AG08396 (cell line): ENCODE measurements at places on chromosomes 16 and 17.

DNA sequence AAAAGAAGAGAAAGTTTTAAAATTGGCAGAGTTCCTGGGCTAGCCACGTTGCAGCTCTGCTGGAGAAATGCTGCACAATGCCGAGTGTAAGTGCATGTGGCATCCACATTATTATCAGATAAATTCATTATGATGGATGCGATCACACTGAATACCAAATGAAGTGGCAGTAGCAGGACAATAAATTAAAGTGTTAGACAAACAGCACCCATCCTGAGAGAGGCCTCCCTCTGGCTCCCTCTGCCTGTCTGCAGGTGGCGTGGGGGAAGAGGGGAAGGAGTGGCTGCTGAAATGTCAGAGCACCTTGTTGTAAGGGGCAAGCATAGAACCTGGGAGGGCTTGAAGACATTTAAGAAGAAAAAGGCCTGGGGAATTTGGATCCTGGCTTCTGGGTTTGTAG lies 324.1 kb downstream of the HAPSTR1 start:
- DNase-seq, result no peak

GRCh38 chr17:75352079-75352569 lies 53.4 kb downstream of the GRB2 start:
- no peak for DNase-seq

DNA sequence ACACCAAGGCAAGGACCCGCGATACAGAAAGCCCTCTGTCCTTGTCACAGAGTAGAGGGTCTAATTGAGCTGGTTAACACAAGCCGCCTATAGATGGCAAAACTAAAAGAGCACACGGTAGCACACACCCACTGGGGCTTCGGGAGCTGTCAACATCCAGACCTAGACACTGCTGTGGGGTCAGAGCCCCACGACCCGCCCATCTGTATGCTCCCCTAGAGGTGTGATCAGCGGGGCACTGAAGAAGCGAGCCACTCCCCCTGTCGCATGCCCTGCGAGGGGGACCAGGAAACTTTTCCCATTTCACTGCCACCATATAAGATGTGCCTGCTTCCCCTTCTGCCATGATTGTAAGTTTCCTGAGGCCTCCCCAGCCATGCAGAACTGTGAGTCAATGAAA lies 1255.8 kb upstream of the CDH8 start:
- no peak for DNase-seq

DNA sequence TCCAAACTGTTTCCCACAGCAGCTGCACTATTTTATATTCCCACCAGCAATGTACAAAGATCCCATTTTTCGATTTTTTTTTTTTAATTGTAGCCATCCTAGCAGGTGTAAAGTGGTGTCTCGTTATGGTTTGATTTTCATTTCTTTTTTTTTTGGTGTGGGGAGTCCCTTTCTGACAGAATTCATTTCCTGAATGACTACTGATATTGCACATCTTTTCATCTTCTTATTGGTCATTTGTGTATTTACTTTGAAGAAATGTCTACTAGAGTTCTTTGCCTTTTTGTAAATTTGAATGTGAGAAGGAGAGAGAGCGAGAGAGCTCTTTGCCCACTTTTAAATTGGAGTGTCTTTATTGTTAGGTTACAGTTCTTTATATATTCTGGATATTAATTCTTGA lies 14.0 kb downstream of the CYB5B start:
- no peak for DNase-seq

GRCh38 chr16:50259334-50260205 lies 6.8 kb upstream of the ADCY7 start:
- no peak for DNase-seq

DNA sequence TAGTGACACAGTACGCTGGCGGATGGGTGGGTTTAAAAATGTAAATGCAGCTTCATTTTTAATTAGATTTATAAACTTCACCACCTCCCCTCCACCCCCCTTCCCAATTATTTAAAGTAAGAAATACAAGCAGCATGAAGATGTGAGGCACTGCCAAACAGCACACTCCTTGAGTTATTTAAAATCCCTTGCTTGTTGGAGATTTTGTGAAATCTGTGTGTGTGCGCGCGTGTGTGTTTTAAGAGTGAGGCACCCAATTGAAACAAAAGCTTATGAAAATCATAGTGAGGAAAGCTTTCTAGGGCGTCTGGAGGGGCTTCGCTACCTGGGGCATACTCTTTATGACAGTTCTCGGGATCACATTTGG lies 219.6 kb upstream of the IRX3 start:
- no peak for DNase-seq

GRCh38 chr17:72158895-72159885 lies 38.4 kb downstream of the SOX9 start:
- no peak for DNase-seq

DNA sequence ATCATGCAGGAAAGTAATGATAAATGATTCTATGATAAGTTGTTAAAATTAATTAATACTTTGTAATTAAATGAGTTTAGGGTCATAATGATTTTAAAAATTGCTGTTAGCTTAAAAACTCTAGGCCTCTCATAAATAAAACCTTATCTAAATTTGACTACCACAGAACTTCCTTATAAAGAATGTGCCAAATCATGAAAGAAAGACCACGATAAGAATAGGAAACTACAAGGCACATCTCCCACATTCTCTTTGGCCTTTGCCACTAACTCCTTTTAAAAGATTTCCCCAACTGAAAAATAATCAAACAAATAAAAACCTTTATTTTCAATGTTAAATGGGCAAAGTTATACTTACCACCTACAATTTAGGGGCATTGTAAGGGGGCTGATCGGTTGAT lies 164.6 kb upstream of the C17orf78 start:
- DNase-seq, result no peak

- DNase-seq, result no peak
Measured at GRCh38 chr17:64024215-64024654, 3.8 kb upstream of the ICAM2 start.

DNA sequence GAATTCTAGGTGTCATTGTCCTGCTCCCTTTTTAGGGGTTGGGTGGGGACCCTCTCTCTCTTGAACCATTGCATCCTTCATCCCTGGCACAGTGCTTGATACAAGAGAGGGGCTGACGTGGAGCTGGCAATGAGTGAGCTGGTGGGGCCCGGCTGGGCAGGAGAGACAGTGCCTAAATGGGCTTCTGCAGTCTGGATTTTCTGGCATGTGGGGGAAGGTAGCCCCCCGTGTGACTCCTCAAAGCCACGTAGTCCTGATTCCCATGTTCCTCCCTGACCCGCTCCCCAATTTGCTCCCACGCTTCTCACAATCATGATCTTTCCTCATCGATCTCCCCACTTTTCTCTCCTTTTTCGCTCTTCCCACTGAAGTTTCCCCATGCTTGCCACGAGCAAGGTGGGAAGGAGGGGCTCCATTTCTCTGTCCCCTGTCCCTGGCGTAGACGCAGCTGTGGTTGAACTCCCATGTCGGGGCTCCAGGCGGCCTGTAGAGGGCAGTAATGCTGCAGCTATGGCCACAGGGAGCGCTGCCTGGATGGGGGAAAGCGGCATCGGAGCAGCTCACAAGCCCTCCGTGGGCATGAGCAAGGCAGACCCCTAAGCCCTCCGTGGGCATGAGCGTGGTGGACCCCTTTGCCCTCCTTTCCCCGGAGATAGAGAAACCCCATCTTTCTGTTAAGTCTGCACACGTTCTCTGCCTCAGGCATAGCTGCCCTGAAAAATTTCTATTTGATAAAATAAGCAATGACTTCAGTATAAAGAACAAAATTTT lies 47.5 kb downstream of the HAPSTR1 start:
- DNase-seq, result peak; percentile 72

DNA sequence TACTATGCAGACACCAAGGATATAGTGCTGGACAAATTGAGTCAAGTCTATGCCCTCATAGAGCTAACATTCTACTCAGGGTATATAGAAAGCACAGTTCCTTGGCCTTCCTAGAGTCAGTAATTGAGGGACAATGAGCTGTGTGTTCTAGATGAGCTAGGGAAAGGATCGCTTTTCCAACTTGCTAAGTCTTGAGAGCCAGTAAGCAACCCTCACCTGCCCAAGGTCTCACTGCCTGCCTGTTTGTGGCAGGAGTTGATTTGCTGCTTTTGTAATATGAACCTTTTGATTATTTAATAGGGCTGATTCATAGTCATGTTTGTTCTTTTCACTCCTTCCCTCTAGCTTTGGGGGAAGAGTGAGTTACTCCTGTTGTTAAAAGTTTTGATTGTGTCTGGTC lies 6.5 kb downstream of the DDX42 start:
- DNase-seq, result peak; percentile 25

DNA sequence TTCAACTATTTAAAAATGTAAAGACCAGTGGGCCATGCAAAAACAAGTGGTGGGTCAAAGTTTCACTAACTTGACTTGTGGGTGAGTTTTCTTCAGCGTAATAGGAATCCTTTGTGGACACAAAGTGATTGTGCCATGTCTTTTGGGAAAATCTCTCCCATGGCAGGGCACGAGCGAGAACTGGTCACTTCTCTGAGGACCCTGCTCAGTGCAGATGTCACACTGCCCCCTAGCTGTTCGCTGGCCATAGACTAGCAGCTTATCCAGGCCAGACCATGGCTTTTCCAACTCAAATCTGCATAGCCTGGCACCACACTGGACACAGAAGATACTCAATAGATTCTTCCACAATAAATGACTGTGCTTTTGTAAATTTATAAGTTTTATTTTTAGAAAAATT lies 306.0 kb upstream of the CCL2 start:
- DNase-seq, result no peak

DNA sequence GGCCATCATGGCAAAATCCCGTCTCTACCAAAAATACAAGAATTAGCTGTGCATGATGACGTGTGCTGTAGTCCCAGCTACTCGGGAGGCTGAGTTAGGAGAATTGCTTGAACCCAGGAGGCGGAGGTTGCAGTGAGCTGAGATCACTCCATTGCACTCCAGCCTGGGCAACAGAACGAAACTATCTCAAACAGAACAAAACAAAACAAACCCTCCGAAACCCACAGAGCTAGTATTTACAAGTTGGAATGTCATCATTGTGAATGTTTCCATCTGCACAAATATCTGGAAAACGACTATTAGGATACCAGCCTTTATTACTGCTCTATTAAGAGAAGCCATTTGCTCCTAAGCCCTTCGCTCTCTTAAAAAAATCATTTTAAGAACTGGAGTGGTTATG lies 26.0 kb downstream of the SMARCE1 start:
- no peak for DNase-seq

- peak; percentile 63 for DNase-seq
Measured at GRCh38 chr17:7207120-7208001, 12.3 kb downstream of the DLG4 start.

GRCh38 chr16:2329532-2329931 lies 11.0 kb downstream of the ABCA3 start:
- peak; percentile 3 for DNase-seq

- no peak for DNase-seq
Measured at GRCh38 chr16:85046472-85046916, 18.9 kb downstream of the KIAA0513 start.

DNA sequence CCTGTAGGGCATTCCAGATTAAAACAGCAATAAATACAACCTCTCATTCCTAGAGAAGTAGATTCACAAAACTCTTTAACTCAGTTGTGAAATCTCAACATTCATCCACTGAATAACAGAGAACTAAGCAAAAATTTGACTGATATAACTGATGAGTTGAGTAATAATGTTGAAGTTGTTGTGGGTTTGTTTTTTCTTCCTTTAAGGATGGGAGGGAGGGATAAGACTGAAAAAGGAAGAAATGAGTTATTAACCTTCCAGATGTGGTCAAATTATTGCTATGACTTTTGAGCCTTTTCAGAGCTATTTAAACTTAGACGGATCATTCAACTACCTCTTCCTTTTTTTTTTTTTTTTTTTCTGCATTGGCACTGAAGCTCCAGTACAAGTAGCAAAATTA lies 38.6 kb downstream of the SKAP1 start:
- no peak for DNase-seq

GRCh38 chr16:87344931-87345631 lies 27.9 kb upstream of the C16orf95 start:
- DNase-seq, result no peak

GRCh38 chr17:67125417-67125816 lies 81.1 kb downstream of the CACNG1 start:
- DNase-seq, result no peak

DNA sequence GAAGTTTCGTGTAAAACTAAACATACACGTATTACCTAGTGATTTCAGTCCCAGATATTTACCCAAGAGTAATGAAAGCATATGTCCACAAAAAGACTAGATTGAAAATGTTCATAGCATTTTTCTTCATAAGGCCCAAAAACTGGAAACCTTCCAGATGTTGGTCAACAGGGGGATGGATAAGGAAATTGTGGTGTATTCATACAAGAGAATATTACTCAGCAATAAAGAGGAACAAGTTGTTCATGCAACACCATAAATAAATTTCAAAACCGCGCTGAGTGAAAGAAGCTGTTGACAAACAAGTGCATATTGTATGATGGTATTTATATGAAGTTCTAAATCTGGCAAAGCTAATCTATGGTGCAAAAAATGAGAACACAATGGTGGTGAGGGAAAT lies 54.1 kb upstream of the NFAT5 start:
- no peak for DNase-seq

DNA sequence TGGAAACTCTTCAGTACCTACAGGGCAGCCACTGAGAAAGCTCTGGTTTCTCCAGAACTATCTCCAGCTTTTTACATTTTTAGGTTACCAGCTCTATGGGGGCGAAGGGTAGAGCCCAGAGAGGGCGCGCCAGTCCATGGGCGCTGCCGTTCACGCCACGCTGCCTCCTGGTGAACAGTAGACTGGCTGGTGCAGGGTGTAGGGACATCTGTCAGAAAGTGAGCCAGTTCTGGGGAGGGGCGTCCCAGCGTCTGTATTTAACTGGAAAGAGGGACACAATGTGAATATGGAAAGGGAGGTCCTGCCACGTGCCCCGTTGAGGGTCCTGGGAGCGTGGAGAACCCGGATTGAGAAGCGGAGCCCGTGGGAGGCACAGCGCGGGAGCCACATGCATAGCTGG lies 16.4 kb upstream of the CLEC18A start:
- peak; percentile 1 for DNase-seq

- no peak for DNase-seq
Measured at GRCh38 chr16:22152316-22152715, 10.0 kb upstream of the SDR42E2 start.

DNA sequence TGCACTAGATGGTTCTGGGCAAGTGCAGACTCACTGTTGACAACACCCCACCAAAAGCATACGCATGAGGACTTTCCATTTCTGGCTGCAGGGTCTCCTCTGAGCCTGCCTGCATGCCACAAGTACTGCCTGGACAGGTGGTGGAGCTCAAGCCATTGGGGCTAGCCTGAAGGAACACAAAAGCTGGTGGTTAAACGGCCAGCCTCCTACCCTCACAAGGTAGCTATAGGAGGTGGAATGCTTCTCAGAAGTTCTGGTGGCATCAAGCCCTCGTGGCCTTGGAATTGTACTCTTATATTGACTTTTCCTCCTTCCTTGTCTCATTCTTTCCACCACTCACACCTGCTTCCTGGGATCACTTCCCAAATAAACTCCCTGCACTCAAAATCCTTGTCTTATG lies 56.6 kb upstream of the BCAR1 start:
- DNase-seq, result no peak

- peak; percentile 75 for DNase-seq
Measured at GRCh38 chr16:2584729-2585650, 47.2 kb downstream of the PDPK1 start.

DNA sequence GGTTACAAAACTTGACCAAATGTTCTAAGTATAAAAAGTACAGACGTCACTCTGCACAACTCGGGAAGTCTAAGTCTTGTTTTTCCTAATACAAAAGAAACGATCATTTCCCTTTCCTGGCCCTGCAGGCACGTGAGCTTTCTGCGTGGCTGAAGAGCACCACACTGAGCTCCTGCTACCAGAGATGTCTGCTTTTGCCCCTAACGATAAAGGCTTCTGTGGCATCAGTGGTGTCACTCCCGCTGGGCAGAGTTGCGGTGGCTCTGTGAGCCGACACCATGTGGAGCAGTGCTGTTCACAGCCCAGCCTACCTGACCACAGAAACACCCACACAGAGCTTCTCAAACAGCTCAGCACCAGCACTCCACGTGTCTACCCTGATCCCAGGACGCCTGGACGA lies 20.5 kb downstream of the EMC8 start:
- no peak for DNase-seq
